ENCODE measurements at places on chromosomes 4 and X. TPM values are rescaled to one million over a fixed set of nuclear protein-coding genes. Genes with fewer than 3 reads are reported as not detected.
A peak's percentile ranks its signal among the peaks of the same experiment; 100 is the strongest.

The LONRF3 gene
- 4.8 TPM for polyA plus RNA-seq

The OPRPN gene
- not detected for polyA plus RNA-seq

The RASSF6 gene
- polyA plus RNA-seq, result 0.18 TPM

The OTUD6A gene
- polyA plus RNA-seq, result not detected

The PSAPL1 gene
- 0.03 TPM for polyA plus RNA-seq

The FAM149A gene
- polyA plus RNA-seq, result 4.2 TPM

The MTCP1 gene
- 16.5 TPM for polyA plus RNA-seq

GRCh38 chr4:153877898-153878297 lies 89.0 kb upstream of the SFRP2 start:
- no peak for DNase-seq

GRCh38 chr4:166808380-166808779 lies 425.9 kb downstream of the SPOCK3 start:
- DNase-seq, result no peak

GRCh38 chr4:1711055-1711570 lies 1.0 kb downstream of the SLBP start:
- DNase-seq, result no peak

- no peak for DNase-seq
Measured at GRCh38 chr4:64146030-64146429, 263.2 kb downstream of the TECRL start.

DNA sequence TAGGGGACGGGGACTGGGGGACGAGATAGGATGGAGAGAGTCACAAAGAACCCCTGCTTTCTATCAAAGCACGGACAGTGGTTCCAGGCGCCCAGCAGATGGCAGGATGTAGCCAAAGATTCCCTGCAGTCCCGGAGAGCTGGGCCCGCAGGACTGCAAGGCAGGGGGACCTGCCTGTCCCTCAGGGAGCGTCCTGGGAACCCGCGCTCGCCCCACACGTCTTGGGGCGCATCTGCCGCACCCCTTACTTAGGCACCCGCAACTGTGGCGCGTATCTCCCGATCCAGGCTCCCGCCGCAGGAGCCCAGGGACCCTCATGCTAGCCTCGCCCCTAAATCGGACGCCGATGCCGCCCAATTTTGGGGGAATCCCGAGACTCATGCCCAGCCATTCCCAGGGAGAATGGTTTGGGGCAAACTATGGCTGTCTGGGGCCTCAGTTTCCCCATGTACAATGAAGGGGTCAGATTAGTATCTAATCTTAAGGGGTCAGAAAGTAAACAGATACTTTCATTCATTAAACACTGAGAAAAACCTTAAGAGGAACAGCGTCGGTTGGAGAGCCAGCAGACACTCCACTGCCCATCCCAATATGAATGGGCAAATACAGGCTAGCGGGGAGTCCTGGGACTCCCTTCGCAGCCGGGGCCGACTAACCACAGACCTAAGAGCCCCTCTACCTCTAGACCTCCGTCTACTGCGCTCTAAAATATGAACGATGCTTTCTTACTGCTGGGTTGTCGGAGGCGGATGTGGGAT lies 581 bp upstream of the STK32B start:
- DNase-seq, result peak; percentile 74

GRCh38 chr4:81459228-81459627 lies 12.5 kb downstream of the RASGEF1B start:
- no peak for DNase-seq

- DNase-seq, result no peak
Measured at GRCh38 chr4:170079981-170080380, 9.8 kb downstream of the AADAT start.

GRCh38 chrX:44343412-44344141 lies at the start of gene EFHC2:
Gene EFHC2 (minus strand): TSS chrX:44343672. CDS start chrX:44343588, 84 bp downstream.
- peak; percentile 1 for DNase-seq

DNA sequence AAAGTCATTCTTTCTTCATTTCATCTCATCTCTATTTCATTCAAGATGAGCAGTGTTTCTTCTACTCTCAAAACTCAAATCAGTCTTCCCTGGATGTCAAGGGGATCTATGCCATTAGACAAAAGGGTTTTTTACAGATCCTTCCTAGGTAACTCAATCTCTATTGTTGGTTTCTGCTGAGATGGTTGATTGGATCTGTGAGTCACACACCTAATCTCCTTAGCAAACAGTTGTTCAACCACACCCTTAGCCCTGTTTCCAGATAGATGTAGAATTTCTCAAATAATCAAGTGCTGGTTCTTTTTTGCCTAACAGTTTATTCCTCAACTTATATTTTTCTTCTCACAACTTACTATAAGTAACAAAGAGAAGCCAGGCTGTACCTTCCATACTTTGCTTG lies 200.5 kb downstream of the KDR start:
- no peak for DNase-seq

GRCh38 chrX:120725874-120726273 lies 96.0 kb upstream of the C1GALT1C1 start:
- no peak for DNase-seq

DNA sequence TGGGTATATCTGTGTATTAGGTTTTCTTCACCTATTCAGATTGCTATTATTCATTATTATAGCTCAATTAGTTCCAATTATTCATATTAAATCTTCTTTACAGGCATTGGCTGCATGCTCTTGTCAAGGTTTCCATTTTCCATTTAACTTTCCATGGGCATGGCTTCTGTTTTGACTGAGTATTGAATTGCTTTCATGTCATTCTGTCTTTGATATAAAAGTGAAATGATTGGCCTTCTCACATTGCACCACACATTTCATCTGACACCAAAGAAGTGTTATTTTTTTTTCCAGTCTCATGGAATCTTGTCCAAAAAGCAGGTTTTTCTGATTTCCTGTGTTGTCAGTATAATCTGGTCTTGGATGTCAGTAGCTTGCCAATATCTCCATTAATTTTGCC lies 1244.3 kb downstream of the RAPGEF2 start:
- no peak for DNase-seq

DNA sequence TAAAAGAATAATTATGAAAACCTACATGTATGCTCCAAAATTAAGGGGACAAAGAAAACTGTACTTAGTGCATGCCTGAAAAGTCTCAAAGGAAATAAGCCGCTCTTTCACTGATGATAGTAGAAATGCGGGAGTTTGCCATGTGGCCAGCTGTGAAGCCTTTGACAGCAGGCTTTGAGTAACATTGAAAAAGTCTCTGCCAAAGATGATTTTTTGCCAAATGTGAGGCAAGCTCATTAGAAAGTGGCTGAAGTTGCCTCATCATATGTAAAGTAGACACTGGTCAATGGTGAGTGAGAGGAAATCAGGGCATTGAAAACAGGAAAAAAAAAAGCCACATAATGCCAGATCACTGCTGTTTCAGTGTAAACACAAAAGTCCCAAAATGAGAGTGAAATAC lies 2360.1 kb downstream of the PCDH7 start:
- no peak for DNase-seq

DNA sequence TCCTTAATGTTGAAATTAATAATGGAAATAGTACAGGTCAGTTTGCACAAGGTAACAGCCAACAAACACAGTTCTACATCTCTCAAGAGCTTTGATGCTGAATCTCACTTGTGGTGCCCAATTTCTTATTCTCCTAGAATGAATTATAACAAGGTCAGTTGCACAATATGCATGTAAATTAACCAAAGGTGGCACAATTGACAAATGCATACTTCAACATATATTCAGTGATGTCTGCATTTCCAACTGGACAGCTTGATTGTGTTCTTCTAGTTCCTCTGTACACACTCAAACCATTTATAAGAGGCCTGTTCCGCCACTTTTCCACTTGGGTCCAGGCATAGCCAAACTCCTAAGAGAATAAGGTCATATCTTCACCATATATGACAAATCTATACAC lies 210.3 kb upstream of the EPHA5 start:
- no peak for DNase-seq

Measured in adrenal gland (tissue), 19 donors.